ENCODE measurements at places on chromosomes 7 and 10.

GRCh38 chr10:92552310-92552709, 21.6 kb downstream of the IDE start:
- DNase-seq: no peak

DNA sequence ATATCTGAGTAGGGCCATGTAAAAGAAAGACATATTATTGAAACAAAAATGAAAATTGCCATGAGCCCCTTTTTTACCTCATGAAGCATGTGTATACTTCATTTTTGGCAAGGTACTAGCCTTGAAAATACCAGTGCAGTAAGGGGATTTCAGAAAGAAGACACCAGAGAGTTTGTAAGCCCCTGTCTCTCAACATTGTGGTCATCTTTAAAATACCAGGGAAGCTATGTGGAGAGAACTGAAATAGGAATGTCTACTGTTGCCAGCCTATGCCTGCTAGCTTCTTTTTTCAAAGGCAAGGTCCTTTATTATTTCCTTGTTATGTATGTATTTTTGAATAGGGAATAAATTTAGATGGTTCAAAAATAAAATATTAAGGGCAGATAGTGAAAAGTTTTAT, 57.8 kb downstream of the CASD1 start:
- DNase-seq: no peak

- DNase-seq: peak; percentile 52
These were observed 58.2 kb upstream of the ANTXRL start for GRCh38 chr10:46228563-46229071.

DNA sequence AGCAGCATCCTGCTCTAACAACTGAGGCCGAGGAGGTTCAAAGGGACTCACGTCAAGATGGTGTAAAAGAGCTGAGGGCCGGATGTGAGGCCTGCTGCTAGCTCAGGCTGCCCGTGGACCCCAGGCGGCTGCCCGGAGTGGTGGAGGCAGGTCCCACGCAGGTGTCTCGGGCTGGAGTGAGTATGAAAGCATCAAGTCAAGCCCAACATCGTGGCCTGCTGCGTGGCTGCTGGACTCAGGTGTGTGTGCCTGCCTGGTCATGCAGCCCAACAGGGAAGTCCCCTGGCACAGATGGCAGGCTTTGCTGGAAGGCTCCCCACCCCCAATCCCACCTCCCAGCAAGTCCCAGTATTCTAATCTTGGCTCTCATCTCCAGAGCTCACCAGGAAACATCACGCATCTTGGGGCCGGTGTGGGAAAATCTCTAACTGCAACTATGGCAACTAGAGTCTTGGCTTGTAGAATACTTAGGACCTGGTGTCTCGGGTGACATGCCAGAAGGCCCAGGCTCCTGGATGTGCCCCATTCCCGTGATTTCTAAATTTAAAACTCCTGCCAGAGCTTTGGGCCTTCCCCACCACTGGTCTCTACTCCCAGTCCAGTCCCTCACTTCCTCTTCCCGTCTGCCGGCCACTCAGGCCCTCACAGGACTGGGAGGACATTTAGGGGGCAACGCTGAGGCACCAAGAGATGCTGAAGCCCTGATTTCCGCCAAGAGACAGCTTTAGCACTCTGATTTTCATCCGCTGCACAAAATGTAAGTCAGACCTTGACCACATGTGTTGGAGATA, 85.9 kb downstream of the PRKAG2 start:
- no peak for DNase-seq

DNA sequence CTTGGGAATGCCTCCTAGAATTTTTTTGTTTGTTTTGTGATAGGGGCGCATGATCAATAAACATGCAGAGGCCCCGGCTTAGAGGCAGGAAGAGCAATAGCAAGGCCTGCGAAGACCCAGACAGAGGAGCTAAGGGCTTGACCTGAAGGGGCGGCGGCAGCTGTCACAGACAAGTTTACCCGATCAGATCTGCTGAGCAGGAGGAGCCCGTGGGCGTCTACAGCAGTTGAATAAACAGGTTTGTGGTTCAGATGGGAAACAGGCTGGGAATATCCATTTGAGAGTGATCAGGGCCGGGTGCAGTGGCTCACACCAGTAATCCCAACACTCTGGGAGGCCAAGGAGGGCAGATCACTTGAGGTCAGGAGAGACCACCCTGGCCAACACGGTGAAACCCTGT, 126.0 kb upstream of the CALN1 start:
- DNase-seq: no peak

GRCh38 chr7:158246960-158247673, 340.5 kb downstream of the PTPRN2 start:
- no peak for DNase-seq

DNA sequence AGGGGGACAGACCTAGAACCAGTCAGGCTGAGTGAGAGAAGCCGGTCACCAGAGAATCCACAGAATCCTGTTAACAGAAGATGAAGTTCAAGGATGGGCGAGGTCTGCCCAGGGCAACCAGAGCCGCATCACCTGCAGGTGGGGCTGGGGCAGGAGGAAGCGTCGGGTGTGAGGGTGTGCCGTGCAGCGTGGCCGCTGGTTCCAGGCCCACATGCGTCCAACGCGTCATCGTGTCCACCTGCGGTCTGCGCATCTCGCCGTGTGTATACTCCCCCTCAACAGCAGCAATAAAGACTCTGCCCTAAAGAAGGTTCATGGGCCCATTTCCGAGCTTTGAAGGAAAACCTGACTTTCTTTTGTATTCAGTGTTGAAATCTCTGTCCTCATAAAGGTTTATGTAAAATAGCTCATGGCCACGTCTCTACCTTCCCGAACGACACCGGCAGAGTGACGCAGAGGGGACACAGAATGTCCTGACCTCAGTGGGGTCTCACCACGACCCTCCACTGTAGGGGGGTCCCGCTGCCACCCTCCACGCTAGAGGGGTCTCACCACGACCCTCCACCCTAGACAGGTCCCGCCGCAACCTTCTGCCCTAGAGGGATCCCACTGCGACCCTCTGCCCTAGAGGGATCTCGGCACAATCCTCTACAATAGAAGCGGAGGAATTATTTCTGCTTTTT, 446.9 kb downstream of the PTPRN2 start:
- DNase-seq: no peak

DNA sequence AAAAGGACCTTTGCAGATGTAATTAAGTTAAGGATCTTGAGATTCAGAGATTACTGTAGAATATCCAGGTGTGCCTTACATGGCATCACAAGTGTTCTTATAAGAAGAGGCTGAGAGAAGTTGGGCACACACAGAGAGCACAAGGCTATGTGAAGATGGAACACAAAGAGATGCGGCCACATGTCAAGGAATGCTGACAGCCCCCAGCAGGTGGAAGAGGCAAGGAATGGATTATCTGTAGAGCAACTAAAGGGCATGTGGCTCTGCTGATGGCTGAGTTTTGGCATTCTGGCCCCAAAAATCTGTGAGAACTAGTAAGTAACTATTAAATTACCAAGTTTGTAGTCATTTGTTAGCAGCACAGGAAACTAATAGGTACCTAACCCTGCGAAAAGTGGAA, 640.7 kb upstream of the PCDH15 start:
- no peak for DNase-seq

DNA sequence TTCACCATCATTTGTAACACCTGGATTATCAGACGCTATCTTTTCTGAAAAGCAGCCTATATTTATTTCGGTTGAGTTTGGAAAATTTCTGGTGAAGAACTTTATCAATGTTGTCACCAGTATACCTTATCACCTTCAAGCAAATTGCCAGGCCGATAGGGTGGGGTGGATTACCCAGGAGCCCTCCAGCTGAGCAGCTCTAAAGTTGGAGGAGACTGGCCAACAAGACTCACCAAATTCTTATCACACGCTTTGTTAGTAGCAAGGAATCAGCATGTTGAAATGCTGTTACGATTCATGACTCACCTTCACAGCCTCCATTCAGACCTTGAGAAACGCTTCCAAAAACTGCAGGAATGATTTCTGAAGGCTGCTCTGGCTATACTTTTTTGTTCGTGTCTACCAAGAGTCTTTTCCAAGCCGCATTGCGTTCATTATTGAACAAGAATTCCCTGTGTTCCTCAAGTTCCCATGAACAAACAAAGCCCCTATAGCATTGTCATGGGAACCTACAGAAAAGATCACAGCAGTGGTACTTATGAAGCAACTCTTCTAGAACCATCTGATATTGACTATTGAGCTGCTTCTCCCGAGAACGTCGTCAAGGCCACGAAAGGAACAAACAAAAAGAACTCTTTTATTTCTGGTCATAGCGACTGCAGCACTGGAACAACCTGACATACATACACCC, 291.4 kb downstream of the SFMBT2 start:
- no peak for DNase-seq

DNA sequence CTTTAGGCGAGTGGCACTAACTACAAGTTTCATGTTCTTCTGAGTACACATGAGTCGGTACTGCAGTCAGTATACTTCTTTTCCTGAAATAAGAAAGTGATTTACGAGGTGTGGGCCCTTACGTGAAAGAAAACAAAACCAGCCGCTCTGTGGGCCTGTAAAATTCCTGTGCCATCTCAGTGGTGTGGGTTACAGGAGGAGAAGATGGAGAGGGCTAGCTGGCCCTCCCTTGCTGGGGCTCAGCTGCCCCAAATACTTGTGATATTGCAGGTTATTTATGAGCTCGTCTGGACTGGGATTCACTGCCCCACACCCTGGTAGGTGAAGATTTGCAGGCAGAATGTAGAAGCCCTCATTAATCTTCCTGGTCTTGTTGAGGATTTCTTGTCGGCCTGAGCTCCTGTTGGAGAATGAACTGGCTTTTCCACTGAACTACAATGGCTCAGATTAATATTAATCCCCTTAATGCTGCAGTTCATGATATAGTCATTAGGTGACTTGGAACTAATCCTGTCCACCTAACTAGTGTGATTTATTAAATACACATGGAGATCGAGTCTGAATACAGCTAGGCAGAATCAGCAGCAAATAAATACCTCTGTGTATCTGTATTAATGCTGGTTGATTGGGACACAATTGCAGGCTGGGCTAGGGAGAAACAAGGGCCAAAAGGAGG, 68.0 kb downstream of the GBF1 start:
- DNase-seq: no peak

DNA sequence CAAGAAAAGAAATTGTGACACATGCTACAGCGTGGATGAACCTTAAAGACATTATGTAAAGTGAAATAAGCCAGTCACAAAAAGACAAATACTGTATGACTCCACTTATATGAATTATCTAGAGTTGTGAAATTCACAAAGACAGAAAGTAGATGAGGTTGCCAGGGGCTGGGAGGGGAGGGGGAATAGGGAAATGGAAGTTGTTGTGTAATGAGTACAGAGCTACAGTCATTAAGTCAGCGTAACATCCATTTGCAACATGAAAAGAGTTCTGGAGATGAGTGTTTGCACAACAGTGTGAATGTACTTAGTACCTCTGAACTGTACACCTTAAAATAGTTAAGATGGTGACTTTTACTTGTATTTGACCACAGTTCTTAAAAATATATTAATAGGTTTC, 112.1 kb upstream of the CDK1 start:
- no peak for DNase-seq

DNA sequence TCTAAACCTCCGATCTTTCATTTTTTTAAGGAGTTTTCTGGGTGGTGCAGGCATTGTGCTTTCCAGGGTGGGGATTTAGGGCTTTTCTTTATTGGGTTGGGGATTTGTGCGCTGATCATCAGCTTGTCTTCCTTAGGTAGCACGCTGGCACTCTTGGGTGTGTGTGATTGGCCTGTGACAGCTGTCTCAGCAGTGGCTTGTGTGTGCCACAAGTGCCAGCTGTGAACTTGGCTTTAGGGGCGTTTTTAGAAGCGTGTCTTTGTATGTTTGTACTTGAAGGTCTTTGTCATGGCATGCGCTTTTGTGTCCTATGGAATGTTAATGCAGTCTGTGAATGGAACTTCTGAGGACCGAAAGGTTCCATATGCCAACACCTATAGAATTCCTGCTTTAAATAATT, 788 bp downstream of the AKAP9 start:
- DNase-seq: peak; percentile 40

Measured in CD4-positive, CD25-positive, alpha-beta regulatory T cell (primary cell).